ENCODE measurements at places on chromosomes 5 and 9.

DNA sequence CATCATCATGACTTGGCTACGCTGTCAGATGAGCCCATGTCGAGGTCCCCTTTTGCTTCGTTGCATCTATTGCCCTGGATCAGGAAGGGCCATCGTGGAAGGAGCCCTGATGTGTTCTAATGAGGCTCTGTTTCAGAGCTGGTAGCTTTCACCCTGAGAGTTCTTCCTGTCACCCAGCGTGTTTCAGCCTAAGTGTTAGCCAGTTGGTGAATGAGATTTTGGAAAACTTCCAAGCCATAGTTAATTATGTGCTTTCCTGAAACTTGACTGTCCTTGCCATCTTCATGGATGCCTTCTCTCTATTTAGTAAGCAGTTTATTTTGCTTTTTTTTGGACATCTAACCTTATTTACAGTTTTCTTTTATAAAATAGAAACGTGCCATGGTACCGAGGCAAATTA is 1695.4 kb upstream of the WWC1 start:
- DNase-seq = no peak

GRCh38 chr5:50711280-50711679 is 44.8 kb downstream of the PARP8 start:
- no peak for DNase-seq

- DNase-seq = no peak
Observed at GRCh38 chr9:29830821-29831220, 2257.5 kb upstream of the C9orf72 start.

DNA sequence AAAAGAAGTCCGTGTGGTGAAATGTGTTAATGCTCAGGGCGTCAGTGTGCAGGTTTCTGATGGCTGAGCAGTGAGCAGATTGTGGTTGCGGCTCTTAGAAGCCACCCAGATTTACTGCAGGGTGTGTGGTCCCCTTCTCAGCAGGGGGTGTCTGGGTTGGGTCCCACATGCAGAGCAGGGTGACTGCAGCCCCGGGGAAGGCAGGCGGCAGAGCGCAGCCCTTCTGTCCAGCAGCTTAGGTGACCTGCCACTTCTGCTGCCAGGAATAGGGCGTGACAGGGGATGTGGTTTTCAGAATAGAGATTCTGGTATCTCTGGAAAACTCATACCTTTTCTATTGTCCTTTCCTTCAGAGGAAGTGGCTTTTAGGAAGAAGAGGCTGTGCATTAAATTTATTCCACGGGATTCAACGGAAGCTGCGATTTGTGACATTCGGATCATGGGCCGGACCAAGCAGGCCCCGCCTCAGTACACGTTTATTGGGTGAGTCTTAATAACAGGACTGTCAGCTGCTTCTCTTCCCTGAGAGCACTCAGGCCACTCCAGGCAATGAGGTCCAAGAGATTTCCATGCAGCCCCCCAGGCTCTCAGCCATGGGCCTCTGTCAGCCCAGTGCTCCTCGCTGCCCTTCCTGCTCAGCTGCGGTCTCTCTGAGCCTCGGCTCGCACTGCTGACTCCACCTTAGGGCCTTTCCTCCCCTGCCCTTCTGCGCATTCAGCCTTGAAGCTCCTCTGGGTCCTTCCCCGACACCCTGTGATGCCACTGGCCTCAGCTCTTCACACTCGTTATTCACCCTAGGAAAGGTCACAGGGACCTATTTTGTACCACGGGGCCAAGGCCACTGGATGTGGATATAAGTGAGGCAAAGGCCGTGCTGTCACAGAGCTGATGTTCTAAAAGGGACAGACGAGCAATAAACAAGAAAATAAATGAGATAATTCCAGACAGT is 65.4 kb downstream of the MVB12B start:
- DNase-seq = no peak

GRCh38 chr9:97572196-97572891 is 60.8 kb downstream of the TSTD2 start:
- no peak for DNase-seq

- DNase-seq = no peak
Observed at GRCh38 chr5:156367597-156367996, 40.6 kb downstream of the SGCD start.

GRCh38 chr5:6784481-6784880 is 71.2 kb downstream of the TENT4A start:
- no peak for DNase-seq

DNA sequence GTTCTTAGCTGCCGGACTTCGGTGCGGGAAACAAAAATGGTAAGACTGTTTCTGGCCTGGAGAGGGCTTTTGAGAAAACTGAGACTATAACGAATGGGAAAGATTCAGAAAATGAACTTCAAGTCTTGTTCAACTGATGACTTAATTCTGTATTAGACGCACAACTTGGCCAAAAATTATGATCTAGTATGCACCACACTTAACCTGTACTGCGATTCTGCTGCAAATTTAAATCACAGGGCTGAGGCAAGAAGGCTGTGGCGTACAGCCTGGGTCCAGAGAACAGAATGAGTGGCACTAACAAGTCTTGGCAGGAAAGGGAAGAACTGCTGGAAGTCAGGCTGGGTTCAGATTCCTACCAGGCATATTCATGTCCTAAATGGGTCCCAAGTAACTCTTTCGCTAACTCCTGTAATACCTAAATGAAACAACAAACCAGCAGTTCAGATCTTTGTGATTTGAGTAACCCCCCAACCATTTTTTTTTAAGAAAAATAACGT is 781 bp upstream of the COL23A1 start:
- no peak for DNase-seq

- no peak for DNase-seq
Observed at GRCh38 chr5:171871711-171872110, 86.1 kb downstream of the SMIM23 start.

DNA sequence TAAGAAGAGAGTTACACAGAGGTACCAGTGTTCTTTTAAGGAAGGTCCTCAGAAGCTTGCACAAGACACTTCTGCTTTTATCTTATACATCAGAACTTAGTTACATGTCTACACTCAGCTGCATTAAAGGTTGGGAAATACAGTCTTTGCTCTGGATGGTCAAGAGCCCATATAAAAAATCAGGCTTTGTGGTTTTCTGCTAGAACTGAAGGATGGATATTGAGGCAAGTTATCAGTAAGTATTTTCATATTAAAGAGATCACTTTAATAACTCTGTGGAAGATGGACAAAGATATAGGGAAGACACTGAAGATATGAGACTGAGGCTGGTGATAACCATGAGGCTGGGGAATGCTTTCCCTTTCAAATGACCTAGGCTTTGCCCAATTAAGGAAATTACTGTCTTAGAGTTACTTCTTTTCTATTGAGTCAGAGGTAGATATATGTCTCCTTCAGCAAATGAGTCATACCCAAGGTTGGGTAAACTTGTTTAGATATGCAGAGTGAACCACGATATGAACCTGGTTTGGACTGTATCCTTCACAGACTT is 87.0 kb upstream of the TNC start:
- no peak for DNase-seq
